Chondrocyte (in vitro differentiated cells): ENCODE measurements at places on chromosomes 11 and 22. TPM values are rescaled to one million over a fixed set of nuclear protein-coding genes. Genes with fewer than 3 reads are reported as not detected.

The TMEM45B gene
- not detected in 3 replicates for total RNA-seq

The OR52I1 gene
- not detected in 3 replicates for total RNA-seq

The IGSF22 gene
- not detected in 3 replicates for total RNA-seq

The SCGB1D2 gene
- total RNA-seq: not detected in 3 replicates

The FAR1 gene
- total RNA-seq: 70.5 to 77.4 TPM (median 74.6 TPM) in 3 replicates

The OR4D5 gene
- total RNA-seq: not detected in 3 replicates
